ENCODE measurements at places on chromosomes 11 and 22. TPM values are rescaled to one million over a fixed set of nuclear protein-coding genes. Genes with fewer than 3 reads are reported as not detected.

Gene SCN4B
- total RNA-seq: 10.4 TPM

GRCh38 chr11:70323806-70324205 is 53.3 kb downstream of the PPFIA1 start:
- peak; percentile 41 for DNase-seq
- no peaks in the 10 kb centered on the region for H3K27me3 ChIP-seq
- H3K4me1 ChIP-seq: peaks cover 12% of the 10 kb centered on the region
- H3K27ac ChIP-seq: peak overlapping the region; percentile 60

- no peak overlapping the region for H3K27ac ChIP-seq
- no peaks in the 10 kb centered on the region for H3K36me3 ChIP-seq
- H3K4me1 ChIP-seq: no peaks in the 10 kb centered on the region
- peaks cover 2% of the 10 kb centered on the region for H3K27me3 ChIP-seq
- no peak overlapping the region for H3K4me3 ChIP-seq
- DNase-seq: no peak
These were observed 9.0 kb upstream of the SEC14L6 start for GRCh38 chr22:30555282-30556210.

Gene OR8D1
- not detected for total RNA-seq

Gene CRYBB3
- total RNA-seq: not detected

Gene RIBC2
- total RNA-seq: not detected

GRCh38 chr11:6611092-6611962 is 689 bp downstream of the TAF10 start:
- H3K36me3 ChIP-seq: peaks cover 34% of the 10 kb centered on the region
- H3K27me3 ChIP-seq: no peaks in the 10 kb centered on the region
- peak; percentile 44 for DNase-seq
- H3K4me1 ChIP-seq: peaks cover 25% of the 10 kb centered on the region
- H3K4me3 ChIP-seq: peak overlapping the region; percentile 30
- H3K27ac ChIP-seq: peak overlapping the region; percentile 82

Gene CEP164
- 33.5 TPM for total RNA-seq

GRCh38 chr22:43053176-43053575 is 36.0 kb downstream of the TTLL1 start:
- H3K36me3 ChIP-seq: no peaks in the 10 kb centered on the region
- DNase-seq: no peak
- H3K4me3 ChIP-seq: no peak overlapping the region
- H3K27me3 ChIP-seq: no peaks in the 10 kb centered on the region

Gene TMEM45B
- total RNA-seq: not detected

Gene DEUP1
- total RNA-seq: under 0.01 TPM

DNA sequence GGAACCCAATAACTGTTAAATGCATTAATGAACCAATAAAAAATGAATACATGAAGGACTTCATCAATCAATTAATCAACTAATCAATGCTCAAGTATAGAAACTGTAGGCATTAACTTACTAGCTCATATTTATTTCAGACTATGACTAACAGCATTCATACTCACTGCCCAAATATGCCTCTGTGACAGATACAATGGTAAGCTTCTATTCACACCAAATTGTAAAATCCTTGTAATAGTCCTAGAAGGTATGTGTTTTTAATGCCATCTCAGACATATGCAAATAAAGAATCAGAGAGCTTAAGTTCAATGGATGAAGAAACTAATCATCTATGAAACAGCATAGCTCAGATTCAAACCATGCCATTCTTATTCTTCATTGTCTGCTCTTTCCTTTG is 1253.6 kb upstream of the TENM4 start:
- no peak overlapping the region for H3K4me3 ChIP-seq
- no peaks in the 10 kb centered on the region for H3K27me3 ChIP-seq
- H3K27ac ChIP-seq: no peak overlapping the region
- no peaks in the 10 kb centered on the region for H3K4me1 ChIP-seq

DNA sequence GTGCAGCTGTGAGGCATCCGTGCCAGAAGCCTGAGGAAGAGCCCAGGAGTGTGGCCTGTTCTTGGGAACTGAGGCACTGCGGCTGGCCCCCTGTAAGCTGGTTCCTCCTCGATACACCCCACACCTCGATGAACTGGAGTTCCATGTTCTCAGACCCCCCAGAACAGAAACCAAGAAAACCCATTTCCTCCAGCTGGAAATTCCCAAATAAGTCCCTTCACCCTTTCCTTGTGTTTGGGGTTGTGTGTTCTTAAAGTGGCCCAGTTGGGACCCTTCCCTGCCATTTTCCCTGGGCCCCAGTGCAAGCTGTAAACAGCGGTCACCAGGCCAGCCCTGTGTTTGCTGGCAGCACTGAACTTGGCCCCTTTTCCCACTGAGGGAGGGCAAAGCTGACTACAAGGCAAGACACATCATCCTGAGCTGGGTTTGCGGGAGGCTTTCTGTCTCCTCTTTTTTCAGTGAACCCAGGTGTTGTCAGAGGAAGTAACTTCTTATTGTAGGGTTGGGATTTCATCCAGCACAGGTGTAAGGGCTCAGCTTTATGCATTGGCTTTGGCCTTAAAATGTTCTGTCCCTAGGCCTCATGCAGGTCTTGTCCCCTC is 60.1 kb upstream of the MPEG1 start:
- H3K27me3 ChIP-seq: peaks cover 9% of the 10 kb centered on the region
- no peak overlapping the region for H3K27ac ChIP-seq
- H3K4me1 ChIP-seq: no peaks in the 10 kb centered on the region
- DNase-seq: no peak
- H3K36me3 ChIP-seq: no peaks in the 10 kb centered on the region

Gene KCNK7
- total RNA-seq: under 0.01 TPM

DNA sequence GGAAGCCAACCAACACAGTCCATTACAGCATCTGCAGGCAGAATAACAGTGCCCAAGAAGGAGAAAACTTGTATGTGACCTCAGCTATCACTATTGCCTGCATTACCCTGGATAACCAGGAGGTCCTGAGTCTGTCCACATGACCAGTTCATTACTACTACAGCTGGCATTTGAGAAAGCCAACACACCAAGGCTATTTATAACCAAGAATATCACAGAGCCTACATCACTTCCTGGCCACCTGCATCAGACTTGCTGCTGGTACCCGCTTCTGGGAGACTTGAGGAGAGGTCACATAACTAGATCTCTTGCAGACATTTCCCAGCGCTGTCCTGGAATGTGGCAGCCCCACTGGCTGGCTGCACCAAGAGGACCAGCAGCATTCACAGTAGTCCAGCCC is 11.1 kb upstream of the OR56B4 start:
- H3K4me3 ChIP-seq: no peak overlapping the region
- H3K4me1 ChIP-seq: no peaks in the 10 kb centered on the region
- no peak for DNase-seq
- no peaks in the 10 kb centered on the region for H3K27me3 ChIP-seq

DNA sequence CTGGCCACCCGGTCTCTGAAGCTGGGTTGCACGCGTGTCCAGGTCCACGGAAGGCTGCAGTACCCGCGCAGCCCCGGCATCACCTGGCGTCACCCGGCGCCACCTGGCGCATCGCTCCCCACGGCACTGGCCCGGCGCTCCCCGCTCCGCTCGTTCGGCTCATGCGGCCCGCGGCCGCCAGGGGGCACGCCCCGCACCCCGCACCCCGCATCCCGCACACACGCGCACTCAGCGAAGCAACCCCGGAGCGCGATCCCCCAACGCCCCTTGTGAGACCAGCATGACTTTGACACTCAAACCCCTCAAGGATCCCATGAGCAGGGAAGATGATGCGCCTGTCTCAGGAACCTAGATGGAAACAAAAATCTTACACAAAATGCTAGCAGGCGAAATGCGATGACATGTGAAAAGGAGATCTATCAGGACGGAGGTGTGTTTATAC is 11.9 kb downstream of the B3GNT6 start:
- H3K4me1 ChIP-seq: no peaks in the 10 kb centered on the region
- DNase-seq: no peak
- peaks cover 8% of the 10 kb centered on the region for H3K27me3 ChIP-seq
- no peaks in the 10 kb centered on the region for H3K36me3 ChIP-seq
- H3K4me3 ChIP-seq: peak overlapping the region; percentile 43

GRCh38 chr11:46326813-46327416 is 20.3 kb upstream of the DGKZ start:
- peaks cover 2% of the 10 kb centered on the region for H3K36me3 ChIP-seq
- DNase-seq: no peak
- H3K27ac ChIP-seq: no peak overlapping the region
- peaks cover 24% of the 10 kb centered on the region for H3K27me3 ChIP-seq
- H3K4me3 ChIP-seq: no peak overlapping the region

Gene CLCF1
- 2.3 TPM for total RNA-seq

DNA sequence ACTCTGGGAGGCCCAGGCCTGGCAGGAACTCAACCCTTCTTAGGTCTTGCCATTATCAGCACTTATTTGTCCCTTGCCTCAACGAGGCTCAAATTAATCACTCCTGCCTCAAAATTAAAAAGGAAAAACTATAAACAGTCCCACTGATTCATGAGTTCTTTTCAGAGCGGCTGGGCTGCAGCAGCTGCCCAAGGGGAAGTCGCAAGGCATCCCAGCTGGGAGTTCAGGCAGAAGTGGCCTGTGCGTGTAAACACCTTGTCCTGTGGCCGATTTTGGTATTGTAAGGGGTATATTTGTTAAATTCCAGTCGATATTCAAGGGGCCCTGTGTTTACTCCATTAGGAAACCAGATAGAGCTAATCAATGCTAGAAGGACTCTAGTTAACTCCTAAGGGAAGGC is 213.9 kb upstream of the CADM1 start:
- no peak overlapping the region for H3K4me3 ChIP-seq
- H3K36me3 ChIP-seq: no peaks in the 10 kb centered on the region

DNA sequence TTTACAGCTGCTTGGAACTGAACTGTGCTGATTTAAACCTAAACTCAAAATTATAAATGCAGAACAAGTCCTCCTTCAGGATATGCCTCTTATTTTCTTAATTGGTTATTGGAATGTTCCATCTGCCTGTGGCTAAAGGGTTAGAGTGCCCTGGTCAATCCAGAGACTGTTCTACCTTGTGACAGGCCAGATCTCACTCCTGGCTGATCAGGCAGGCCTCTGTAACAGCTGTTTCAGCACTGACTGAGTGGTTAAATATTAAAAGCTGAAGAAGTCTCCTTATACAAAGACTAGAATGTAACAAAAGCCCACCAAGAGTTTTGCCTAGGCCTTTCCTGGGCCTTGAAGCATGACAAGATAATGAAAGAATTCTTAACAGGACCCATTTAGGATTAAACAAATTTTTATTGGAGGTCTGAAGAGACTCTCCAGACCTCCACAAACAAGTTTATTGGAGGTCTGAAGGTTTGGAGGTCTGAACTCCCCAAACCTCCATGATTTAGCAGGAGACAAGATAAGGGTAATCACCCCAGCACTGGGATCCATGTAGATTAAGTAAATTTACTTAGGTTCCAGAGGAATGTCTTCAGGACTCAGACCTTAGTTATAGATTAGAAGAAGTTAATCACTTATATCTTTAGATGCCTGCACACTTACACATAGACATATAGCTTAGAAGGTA is 35.8 kb downstream of the TMPRSS5 start:
- peaks cover 4% of the 10 kb centered on the region for H3K4me1 ChIP-seq
- no peaks in the 10 kb centered on the region for H3K36me3 ChIP-seq
- no peak for DNase-seq
- no peak overlapping the region for H3K4me3 ChIP-seq

Gene SLC6A5
- total RNA-seq: not detected

GRCh38 chr11:93659841-93660240 is 1.6 kb upstream of the CEP295 start:
- H3K4me1 ChIP-seq: no peaks in the 10 kb centered on the region
- peak; percentile 46 for DNase-seq
- H3K27ac ChIP-seq: no peak overlapping the region

GRCh38 chr22:39832627-39833074 is 60.9 kb downstream of the ENTHD1 start:
- H3K27me3 ChIP-seq: no peaks in the 10 kb centered on the region
- DNase-seq: no peak
- H3K4me3 ChIP-seq: no peak overlapping the region

GRCh38 chr11:12215181-12215593 is 104.8 kb downstream of the MICAL2 start:
- H3K27me3 ChIP-seq: no peaks in the 10 kb centered on the region
- H3K4me3 ChIP-seq: no peak overlapping the region
- DNase-seq: no peak
- H3K36me3 ChIP-seq: peaks cover 24% of the 10 kb centered on the region
- no peak overlapping the region for H3K27ac ChIP-seq

Gene LRRC10B
- 0.17 TPM for total RNA-seq

Gene GRAP2
- total RNA-seq: not detected

Gene F2
- total RNA-seq: not detected

GRCh38 chr11:116189408-116190170 is 583.2 kb downstream of the BUD13 start:
- H3K36me3 ChIP-seq: no peaks in the 10 kb centered on the region
- DNase-seq: no peak
- H3K4me1 ChIP-seq: no peaks in the 10 kb centered on the region
- H3K27ac ChIP-seq: no peak overlapping the region

DNA sequence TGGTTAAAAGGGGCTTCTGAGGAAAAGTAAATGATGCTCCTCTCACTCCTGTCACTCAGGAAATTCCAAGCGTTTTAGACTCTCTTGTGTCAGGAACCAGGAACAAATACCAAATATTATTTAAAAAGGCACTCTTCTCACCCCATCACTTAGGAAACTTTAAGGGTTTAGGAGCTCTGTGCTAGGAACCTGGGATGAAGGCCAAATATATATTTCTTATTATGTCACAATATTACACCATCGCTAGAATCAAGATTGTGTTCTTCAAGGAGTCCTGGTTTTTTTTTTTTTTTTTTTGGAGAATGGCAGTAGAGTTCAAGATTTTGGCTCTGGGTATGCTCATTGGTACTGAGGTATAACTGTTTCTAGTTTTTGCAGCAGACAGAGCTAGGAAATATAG is 79.0 kb upstream of the HEPHL1 start:
- no peak overlapping the region for H3K4me3 ChIP-seq
- no peaks in the 10 kb centered on the region for H3K36me3 ChIP-seq
- H3K27ac ChIP-seq: no peak overlapping the region
- H3K27me3 ChIP-seq: no peaks in the 10 kb centered on the region
- DNase-seq: peak; percentile 49

DNA sequence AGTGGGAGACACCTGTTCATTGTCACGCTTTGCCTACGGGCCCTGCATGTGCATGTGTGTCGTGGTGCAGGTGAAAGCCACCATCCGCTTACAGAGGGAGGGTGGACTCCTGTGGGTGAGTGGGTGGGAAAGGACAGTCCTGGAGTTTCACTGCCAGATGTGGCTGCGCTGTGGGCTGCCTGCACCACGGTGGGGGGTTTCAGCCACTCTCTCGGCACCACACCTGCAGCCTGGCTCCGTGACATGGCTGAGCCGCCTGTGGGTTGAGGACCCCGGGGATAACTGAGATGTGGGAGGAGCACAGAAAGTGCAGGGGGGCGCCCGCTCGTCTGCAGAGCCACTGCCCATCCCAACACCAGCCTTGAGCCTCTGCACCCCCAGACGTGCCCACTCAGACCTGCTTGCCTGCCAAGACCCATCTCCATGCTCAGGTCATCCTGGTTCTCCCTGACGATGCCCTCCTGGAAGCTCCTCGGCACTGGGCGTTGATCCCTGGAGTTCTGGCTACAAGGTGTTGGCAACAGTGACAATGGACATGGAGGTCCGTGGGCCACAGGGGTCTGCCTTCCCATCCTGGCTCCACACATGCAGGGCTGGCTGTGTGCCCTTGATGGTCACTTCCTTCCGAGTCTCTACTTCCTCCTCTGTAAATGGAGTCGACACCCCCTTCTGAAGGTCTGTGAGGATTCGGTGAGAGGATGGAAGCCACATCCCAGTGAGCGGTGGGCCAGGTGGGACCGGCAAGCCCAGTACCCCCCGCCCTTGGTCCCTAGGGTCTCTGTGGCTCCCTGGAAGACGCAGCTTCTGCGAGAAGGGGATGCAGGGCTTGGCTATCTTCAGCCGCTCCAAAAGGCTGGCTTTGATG is 1007.0 kb downstream of the BRD1 start:
- H3K36me3 ChIP-seq: no peaks in the 10 kb centered on the region
- H3K4me3 ChIP-seq: no peak overlapping the region
- H3K4me1 ChIP-seq: no peaks in the 10 kb centered on the region
- H3K27ac ChIP-seq: no peak overlapping the region
- H3K27me3 ChIP-seq: no peaks in the 10 kb centered on the region

Gene HEPHL1
- total RNA-seq: not detected
